ENCODE measurements at places on chromosomes 16 and 17.

DNA sequence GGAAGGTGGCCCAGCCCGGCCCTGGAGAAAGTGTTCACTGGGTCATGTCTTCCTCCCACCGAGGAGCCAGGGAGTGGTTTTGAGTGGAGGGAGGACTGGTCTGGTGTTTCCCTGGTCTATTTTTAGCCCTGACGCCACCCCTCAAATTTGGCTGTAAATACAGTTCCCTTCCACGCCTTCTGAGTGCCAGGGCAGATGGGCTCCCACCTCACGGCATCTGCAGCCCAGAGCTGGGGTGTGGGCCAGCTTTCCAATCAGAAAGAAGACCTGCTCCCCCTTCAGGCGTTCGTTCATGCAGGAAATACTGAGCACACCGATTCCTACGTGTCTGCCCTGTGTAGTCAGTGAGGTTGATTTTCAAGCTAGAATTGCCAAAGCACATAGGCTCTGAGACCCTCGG lies 53.7 kb downstream of the SNX20 start:
- DNase-seq = no peak

- DNase-seq = no peak
These were observed 8.0 kb upstream of the WWOX start for GRCh38 chr16:78091419-78091818.

DNA sequence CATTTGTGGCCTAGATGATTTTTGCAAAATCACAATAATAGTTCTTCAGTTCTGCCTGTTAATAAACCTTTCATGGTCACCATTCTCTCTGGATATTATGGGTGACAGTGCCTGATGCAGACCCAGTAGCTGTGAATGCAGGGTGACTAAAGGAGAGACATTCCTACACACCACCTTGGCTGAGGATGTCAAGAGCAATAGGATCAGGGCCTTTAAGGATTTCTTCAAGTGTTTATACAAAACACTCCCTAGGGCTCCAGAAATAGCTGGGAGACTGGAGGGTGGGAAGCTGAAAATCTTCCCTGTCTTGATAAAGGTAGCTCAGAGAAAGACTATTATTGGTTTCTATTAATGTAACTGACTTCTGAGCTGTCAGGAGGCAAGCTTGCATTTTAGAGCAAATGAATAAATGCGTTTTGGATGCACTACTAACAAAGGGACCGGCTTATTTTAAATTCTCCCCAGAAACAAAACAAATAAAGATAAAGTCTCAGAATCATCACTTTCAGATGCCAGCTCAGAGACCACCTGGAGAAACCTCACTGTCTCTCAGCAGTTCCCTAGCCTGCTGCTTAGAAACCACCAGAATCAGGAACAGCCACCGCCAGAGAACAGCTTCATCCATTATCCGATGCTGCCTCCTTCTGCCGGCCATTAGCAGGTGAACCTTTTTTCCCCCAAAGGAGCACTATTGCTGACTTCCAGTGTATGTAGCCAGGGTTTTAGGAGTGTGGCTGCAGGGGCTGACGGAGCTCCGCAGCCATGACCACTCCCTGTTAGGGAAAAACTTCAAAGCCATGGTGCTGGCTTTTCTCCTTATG lies 171.4 kb upstream of the DYNLRB2 start:
- DNase-seq = no peak

- no peak for DNase-seq
These were observed 6.2 kb downstream of the N4BP1 start for GRCh38 chr16:48603647-48604376.

GRCh38 chr16:85836706-85837582 lies 37.4 kb downstream of the COX4I1 start:
- DNase-seq = no peak

DNA sequence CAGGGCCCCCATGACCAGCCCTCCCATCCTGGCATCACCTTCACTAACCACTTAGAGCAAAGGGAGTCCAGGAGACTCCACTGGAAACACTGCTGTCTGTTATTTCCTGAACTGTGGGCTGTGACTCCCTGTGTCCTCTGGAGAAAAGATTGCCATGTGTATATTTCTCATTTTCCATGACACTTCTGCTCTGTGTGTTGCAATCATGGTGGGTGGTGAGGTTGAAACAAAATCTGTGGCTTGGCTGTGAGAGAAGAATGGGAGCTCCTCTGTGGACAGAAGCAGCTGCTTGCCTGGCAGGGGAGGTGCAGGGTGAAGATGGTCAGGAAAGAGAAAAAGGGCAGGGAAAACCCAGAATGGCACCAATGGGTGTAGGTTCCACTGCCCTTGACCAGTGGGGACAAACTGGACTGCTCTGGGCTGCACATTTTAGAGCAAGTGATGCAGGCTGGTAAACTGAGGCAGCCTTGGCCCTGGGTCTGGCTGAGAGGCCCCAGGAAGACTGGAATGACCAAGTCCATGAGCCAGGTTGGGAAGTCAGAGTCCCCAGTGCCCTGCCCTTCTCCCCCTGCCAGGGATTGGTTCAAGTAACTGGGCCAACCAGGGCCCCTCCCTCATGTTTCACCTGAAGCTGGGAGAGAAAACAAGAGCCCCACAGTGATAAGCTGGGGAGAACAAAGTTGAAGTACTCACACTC lies 314.3 kb downstream of the C16orf95 start:
- DNase-seq = no peak

GRCh38 chr16:84242839-84243238 lies 3.0 kb upstream of the KCNG4 start:
- no peak for DNase-seq

DNA sequence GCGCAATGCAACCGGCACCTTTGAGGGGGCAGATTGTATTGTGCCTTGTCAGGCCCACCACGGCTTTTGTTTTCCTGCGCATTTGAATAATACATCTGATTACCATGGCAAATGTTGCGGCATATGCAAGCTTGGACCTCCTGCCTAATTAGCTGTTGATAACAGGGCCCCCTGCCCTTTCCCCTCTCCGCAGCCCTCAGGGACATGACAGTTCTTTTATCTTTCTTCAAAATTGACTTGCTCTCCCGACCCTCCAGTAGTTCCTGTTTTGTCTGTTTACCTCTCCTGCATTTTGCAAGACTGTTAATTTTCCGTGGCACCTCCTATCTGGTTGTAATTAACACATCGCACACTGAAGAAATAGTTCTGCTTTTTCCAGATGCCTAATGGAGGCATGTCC lies 86.8 kb downstream of the RBFOX1 start:
- DNase-seq = no peak

- DNase-seq = no peak
These were observed 6.9 kb downstream of the ADCY9 start for GRCh38 chr16:4109250-4109736.

DNA sequence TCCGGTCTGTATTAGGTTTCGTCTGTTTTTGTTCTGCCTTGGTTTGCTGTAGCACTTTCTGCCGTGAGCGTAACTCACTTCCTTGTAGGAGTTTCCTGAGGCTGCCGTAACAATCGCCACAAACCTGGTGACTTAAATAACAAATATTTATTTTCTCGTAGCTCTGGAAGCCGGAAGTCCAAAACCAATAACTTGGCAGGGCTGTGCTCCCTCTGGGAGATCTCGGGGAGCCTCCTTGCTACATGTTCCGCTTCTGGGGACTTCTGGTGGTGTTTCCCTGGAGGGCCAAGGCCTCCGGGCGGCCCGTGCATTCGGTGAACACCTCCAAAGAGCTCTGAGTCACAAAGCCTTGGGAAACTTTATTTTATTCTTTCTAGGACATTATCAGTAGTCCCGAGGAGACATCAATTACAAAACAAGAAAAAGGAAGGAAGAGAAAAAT lies 6.8 kb upstream of the WDR45B start:
- no peak for DNase-seq

- DNase-seq = peak; percentile 15
These were observed 6.5 kb upstream of the NUBP1 start for GRCh38 chr16:10737068-10737625.

- DNase-seq = no peak
These were observed 1.0 kb downstream of the IRX3 start for GRCh38 chr16:54285414-54286089.

- no peak for DNase-seq
These were observed 376 bp upstream of the STAC2 start for GRCh38 chr17:39225959-39226683.

- no peak for DNase-seq
These were observed 394 bp upstream of the NME4 start for GRCh38 chr16:396605-397004.

- no peak for DNase-seq
These were observed 562 bp downstream of the PPL start for GRCh38 chr16:4936181-4936990.

DNA sequence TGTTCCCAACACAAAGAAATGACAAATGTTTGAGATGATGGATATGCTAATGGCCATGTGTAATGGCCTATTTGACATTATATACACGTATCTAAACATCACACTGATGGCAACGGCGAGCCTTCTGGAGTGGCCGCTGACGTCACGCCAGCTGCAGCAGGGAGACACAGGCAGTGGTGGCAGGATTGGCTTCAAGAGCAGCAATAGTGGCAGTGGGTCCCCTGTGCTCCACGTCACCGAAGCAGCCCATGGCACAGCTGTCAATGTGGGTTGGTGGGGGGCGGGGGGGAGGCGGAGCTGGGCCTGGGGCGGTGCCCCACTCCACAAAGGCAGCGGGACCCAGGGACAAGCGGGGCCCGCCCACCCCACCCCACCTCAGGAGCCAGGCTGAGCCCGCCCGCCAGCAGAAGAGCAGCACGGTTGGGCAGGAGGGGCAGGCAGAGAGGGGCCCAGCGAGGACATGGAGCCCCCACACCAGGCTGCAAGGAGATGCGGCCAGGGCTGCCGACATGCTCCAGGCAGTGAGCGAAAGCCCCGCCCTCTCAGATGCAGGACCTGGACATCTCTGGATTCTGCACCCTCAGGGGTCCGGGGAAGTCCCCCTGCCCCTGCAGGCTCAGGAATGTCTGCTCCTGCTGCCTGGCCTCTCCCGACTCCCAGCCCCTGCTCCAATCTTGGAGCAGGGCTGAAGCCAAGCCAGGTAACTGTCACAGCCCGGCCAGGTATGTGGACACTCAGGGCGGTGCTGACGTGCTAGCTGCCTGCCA lies 64.6 kb downstream of the USP32 start:
- no peak for DNase-seq

DNA sequence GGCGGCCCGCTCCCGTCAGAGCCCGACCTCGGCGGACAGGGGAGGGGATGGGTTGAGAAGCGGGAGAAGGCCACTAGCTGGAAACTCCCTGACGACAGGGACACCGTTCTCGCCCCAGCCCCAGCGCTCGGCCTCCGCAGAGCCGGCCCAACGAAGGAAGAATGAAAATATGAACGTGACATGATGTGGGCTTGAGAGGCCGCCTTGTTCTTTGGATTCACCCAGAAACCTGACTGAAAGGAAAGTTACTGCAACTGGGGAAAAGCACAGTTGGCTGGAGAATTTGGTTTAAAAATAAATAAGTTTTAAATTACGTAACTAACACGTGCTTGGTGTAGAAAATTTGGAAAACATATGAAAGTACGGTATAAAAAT lies 21.1 kb downstream of the NPTX1 start:
- no peak for DNase-seq

DNA sequence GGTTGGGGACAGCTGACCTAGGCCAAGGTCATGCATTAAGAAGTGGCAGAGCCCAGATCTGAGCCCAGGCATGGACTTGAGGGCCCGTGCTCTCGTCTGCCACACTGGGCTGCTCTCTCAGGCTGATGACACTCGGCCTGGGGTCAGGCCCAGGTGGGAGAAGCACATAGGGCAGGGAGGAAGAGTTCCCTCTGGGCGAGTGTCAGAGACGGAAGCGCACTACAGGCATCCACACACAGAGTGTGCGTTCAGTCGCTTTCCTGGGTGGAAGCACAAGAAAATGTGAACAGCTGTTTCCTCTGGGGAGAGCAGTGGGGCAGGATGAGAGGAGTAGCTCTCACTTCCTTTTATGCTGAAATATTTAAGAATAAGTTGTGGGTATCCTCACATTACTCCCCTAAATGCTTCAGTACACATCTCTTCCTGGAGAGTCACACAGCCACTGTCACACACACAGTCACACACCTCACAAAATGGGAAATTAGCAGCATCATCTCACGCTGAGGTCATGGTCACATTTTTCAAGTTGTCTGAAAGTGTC lies 59.7 kb downstream of the B9D1 start:
- DNase-seq = no peak

DNA sequence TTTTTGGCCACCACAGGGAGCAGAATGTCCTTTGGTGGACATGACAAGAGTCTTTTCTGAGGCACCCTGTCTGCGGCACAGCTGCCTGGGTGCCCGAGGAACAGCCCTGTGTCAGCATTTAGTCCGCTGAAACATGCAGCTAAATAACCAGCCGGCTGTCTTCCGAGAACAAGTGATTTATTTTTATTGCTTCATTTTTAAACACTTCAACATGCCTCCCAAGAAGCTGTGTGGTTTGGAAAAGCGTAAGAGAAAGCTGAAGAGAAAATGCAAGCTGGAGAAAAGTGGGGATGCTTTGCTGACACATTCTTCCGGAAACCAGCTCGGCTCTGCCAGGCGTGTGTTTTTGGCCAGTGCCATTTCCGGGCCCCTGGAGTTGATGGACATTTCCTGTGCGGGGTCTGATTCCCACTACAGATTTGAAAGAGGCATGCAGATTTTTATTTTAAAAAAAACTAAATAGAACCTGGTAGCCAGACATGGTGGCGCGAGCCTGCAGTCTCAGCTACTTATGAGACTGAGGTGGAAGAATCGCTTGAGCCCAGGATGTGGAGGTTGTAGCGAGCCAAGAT lies 94.7 kb downstream of the SEC14L1 start:
- DNase-seq = no peak

- DNase-seq = no peak
These were observed 85.0 kb upstream of the MED9 start for GRCh38 chr17:17391668-17392370.

- DNase-seq = peak; percentile 66
These were observed 394.0 kb downstream of the CA10 start for GRCh38 chr17:51764387-51764971.

DNA sequence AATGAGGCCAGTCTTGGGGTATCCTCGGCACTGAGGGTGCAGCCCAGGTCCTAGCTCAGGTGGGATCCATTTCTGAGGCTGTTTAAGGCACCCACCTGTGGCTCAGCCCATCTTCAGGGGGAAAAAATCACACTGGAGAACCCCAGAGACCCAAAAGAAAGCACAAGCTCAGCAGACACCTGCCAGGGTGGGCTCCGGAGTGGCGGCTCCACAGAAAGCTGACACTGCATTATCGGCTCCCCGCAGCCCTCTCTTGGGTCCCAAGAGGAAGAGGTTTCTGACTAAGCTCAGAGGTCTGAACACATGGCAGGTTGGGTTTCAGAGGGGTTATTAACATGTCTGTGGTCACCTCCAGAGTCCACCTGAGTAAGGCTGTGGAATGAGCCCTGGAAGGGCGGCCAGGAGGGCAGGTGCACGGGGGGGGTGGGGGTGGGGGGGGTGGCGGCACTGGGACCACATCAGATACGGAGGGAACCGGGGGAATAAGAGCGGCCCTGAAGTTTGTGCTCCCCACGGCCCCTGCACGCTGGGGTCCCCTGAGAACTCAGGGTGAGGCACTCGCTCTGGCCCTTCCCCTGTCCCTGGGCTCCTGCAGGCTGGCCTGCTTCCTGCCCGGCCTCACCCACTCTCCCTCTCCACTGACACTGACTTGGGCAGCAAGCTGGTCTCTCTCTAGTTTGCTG lies 79.5 kb downstream of the TIMM22 start:
- no peak for DNase-seq

GRCh38 chr16:53504665-53505064 lies 1.7 kb upstream of the AKTIP start:
- DNase-seq = no peak

GRCh38 chr17:39632153-39632941 lies 4.6 kb upstream of the STARD3 start:
- DNase-seq = no peak

All from NCI-H2081 treated with DMSO at 0.1 percent for 48 hours (cell line).